ENCODE measurements at places on chromosomes 11 and 22.

DNA sequence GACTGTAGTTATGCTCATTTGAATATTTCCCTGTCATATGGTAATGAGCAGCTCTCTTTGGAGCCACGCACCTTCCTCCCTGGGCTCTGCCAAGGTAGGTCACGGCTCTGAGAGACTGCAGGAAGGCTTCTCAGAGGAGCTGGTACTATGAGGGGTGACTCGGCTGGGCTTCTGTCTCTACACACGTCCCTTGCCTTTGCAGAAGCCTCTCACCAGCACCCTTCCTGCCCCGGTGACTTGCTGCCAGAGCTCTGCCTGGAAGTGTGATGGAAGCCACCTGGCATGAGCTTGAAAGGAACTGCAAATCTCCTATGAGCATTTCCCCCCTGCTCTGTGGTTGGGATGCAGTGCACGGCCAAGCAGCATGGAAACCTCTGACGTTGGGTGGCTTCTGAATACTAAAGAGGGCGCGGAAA is 74.2 kb downstream of the KIRREL3 start:
- DNase-seq: no peak

DNA sequence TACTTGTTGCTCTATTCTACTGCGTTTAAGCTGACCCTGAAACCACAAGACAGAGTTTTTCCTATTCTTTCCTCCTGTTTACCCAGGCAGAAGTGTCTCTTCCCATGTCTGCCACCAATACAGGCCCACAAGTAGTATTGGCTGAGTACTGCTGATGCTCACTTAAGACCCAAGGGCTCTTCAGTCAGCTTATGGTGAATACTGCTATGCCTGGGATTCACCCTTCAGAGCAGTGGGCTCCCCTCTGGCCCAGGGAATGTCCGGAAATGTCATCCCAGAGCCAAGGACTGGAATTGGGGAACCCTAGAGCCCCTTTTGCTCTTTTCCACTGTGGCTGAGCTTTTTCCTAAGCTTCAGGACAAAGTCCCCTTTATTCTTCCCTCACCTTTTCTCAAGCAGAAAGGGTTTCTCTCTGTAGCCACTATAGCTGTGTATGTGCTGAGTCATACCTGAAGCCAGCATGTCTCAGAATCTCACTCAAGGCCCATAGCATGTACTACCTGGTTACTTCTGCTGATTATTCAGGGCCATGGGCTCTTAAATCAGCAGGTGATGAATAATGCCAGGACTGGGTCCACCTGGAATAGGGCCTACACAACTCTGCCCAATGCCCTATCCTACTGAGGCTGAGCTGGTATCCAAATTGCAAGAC is 745.8 kb upstream of the ANO5 start:
- DNase-seq: no peak

DNA sequence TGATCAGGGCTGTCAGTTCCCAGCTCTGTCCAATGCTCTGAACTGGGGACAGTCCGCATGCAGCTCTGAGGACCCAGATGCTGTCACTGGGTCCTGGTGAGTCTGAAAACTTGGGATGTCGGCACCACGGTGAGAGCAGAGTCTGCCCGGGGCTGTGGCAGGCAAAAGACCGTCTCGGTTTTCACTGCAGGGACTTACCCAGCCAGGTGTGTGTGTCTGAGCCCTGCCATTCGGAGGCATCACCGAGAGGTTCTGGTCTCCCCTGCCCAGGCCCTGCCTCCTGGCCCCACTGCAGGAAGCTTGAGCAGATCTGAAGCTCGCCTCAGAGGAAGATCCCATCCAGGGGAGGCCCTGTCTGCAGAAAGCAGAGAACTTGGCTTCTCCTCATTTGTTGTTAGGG is 5.2 kb downstream of the TP53AIP1 start:
- no peak for DNase-seq

GRCh38 chr11:22162756-22163155 is 30.1 kb upstream of the ANO5 start:
- no peak for DNase-seq

GRCh38 chr11:26088391-26088790 is 243.5 kb upstream of the ANO3 start:
- DNase-seq: peak; percentile 10

DNA sequence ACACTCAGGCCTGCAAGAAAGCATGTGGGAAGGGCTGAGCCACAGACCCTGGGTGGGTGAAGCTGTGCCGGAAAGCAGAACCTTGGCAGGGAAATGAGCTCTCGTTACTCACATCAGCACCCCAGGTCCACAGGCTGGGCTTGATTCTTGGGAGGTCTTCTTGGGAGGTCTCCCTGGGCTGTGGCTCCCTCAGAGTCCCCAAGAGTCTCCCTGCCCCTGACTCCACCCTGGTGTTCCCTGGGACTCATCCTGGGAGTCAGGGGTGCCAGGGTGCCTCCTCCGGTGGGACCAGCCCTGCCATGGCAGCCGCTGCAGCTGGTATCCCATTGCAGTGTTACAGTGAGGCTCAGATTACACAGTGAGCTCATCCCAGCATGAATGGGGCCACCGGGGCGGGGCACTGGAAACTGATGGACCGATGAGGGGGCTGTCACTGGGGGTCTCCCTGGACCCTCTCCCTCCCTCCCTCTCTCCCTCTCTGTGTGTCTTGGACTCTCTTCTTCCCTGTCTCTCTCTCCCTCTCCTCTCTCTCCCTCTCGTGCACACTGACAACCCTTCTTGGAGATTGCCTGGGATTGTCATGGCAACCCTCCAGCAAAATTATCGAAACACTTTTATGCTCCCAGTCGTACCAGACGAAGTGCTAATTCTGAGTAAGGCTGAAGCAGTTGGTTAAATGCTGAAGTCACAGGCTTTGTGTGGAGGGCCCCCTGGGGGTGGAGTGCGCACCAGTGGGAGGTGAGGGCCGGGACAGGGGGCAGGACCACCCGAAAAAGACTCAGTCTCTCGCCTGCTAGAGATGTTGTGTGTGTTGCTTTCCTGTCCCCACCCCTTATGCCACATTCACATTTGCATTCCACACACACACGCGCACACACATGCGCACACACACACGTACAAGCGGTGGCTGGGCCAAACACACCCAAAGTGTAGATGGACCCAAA is 8.6 kb upstream of the C11orf96 start:
- peak; percentile 71 for DNase-seq

DNA sequence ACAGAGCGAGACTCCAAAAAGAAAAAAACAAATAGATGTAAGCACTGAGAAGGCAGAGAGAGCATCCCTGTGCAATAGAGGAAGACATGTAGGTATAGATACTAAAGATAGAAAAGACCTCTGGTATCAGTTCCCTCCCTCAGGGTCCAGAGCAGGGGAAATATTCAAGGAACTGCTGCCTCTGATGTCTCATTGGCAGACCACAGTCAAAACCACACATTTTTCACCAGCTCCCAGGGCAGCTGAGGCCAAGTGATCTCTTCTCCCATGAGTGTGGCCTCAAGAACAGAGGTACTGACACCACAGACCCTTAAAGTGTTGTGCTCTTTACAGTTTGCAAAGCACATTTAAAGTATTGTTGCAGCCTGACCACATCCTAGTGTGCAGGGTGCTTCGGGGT is 288.5 kb downstream of the NTM start:
- DNase-seq: no peak

- no peak for DNase-seq
Measured at GRCh38 chr11:8948886-8949285, 6.1 kb upstream of the ASCL3 start.

DNA sequence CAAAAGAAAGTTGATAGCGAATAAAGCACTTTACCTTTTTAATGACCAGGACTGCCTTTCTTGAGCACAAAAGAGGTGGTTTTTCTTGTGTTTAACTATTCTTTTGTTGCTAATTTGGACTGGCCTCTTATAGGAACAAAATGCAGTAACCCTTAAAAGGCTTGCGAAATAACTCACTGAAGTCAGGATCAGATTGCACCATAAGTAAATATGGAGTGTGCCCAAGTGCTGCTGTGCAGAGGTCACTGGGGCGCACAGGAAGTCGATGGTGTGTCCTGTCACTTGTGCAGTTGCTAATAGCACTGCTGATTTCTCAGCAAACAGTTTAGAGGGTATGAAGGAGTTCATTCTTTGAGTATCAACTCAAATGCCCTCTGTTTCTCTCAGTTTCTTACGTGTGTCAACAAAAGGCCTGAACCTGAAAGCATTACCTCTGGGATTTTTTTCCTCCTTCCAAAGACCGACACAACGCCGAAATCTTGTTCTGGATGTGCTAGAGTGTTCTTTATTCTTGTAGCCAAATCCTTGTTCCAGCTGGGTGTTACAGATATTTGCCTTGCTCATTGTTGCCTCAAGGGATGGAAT is 71.3 kb downstream of the ATXN10 start:
- DNase-seq: no peak

DNA sequence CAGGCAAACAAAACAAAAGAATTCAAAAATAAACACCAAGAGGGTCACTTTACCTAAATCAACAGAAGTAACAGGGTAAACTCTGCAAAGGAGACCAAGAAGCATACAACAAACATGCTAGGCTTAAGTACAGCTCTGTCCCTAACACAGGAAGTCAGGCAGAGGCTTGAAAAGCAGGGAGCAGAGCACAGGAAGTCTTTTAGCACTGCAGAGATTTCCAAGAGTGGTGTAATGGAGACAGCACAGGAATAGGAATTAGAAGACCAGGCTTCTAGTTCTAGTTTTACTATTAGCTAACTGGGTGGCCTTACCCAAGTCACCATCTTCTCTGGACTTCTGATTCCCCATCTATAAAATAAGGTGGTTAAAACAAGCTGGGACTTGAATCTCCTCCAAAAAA is 1.9 kb downstream of the RBFOX2 start:
- peak; percentile 57 for DNase-seq

DNA sequence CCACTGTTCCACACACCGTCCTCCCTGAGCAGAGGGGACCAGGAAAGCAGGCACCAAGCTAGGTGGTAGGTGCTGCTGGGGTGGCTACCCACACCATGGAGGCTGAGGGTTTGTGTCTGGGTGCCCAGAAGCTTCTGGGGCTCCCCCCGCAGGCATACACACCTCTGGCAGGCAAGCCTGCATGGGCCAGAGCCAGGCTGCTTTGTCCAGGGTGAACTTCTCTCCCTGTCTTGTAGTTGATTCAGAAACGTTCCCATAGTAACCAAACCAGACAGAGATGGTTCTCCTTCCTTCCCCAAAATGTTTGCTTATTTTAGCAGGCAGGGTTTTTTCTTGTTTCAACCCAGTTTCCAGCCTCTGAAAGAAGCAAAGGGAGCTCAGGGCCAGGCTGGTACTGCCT is 40.9 kb upstream of the SUSD2 start:
- peak; percentile 33 for DNase-seq

DNA sequence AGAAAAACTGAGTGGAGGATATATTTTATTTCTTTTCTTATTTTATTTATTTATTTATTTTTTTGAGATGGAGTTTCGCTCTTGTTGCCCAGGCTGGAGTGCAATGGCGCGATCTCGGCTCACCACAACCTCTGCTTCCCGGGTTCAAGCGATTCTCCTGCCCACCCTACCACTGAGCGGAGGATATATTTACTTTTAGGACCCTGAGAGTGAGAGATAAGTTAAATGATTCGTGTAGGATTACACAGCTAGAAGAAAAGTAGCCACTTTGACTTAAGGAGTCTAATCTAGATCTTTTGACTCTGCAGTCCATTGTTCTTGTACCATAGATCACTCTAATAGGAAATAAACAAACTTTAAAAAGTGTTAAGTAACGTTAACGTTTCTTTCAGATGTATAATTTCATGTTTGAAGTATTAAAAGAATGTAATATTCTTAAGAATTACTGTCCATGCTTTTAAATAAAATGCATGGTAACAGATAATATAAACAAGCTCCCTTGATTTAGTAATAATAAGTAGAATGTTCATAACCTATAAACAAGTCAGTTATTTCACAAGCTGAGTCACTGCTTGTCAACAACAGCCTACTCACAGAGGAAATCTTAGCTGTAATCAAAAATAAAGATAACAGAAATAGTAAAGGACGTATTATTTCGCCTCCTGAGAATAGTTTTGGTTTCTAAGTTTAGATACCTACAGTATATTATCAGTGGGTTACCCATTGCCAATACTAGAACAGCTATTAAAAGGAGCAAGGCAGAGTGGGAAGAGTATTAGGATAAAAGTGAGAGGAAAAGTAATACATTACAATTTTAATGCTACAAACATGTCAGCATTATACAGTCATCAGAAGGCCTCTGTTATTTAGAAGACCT is 18.6 kb downstream of the USP47 start:
- DNase-seq: no peak

DNA sequence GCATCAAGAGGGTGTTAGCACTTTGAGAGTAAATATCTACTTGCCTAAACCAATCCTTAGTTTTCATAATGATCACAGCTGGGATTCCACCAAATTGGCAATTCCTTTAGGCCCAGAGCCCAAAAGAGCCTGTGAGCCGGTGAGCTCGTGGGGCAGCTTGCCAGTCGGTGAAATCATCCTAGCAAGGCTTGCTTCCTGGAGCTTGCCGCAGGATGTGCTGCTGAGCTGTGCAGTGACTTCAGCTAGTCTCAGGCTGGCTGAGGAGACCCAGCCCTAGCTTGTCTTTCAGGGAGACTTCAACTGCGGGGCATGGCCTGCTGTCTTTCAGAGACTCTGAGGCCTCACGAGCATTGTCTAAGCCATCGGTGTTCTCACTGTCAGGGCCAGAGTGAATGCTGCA is 73.6 kb upstream of the SUSD2 start:
- DNase-seq: peak; percentile 94

GRCh38 chr11:119373921-119374631 is 7.4 kb downstream of the USP2 start:
- DNase-seq: peak; percentile 91
